ENCODE measurements at places on chromosomes 13 and 19.

DNA sequence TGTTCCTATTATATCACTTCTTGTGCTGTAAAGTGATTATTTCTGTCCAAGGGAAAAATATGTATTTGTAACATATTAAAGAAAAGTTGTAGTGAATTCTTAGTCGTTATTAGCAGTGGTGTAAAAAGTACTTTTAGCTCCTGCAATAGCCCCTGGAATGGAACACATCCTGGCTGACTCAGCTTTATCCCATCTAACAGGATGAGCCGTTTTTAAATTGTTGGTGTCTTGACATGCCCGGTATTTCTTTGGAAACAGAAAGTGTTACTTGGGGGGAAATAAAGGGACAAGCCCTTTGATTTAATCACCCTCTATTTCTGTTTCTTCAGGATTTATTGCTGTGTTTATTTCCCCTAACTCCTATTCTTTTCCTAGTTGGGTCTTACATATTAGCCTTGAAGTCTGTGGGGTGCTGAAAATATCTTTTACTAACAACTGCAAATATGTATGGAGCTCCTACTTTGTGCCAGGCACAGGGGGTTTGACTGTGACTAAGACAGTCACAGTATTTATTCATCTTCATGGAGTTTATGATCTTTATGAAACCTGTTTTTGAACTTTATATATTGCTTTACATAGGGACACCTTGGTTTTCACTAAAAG, 17.9 kb downstream of the COG3 start:
- no peak for DNase-seq

GRCh38 chr19:45976178-45976577, 2.5 kb upstream of the NOVA2 start:
- no peak for DNase-seq

- DNase-seq = no peak
Measured at GRCh38 chr13:48892053-48892687, 83.5 kb upstream of the FNDC3A start.

DNA sequence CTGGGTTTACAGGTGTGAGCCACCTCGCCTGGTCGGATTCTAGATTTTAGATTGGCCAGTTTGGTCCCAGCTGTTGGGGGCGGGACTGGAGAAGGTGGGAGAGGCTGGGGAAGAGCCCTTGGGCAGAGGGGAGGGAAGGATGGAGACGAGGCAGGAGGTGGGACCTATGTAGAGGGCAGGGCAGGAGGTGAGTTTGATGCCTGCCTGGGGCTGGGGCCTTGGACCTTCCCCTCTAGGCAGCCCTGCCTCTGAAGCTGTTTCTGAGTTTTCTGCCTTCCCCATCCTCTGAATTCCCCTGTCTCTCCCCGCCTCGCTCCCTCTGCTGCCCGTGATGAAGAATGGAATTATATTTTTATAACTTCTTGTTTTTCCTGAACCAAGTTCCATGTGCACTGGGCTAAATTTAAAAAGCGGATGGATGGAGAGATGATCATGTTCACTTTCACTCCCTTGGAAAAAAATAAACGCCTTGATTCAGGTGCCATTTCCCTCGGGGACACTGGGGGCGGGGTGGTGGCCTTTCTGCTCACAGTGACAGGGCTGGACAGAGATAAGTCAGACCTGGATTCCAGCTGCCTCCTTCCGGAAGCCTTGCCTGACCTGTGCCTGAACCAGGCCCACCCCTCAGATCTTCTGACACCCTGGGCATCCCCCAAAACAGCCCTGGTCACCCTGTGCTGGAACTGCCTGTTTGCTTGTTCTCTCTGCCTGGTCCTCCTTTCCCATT, 16.5 kb upstream of the TNFAIP8L1 start:
- no peak for DNase-seq

DNA sequence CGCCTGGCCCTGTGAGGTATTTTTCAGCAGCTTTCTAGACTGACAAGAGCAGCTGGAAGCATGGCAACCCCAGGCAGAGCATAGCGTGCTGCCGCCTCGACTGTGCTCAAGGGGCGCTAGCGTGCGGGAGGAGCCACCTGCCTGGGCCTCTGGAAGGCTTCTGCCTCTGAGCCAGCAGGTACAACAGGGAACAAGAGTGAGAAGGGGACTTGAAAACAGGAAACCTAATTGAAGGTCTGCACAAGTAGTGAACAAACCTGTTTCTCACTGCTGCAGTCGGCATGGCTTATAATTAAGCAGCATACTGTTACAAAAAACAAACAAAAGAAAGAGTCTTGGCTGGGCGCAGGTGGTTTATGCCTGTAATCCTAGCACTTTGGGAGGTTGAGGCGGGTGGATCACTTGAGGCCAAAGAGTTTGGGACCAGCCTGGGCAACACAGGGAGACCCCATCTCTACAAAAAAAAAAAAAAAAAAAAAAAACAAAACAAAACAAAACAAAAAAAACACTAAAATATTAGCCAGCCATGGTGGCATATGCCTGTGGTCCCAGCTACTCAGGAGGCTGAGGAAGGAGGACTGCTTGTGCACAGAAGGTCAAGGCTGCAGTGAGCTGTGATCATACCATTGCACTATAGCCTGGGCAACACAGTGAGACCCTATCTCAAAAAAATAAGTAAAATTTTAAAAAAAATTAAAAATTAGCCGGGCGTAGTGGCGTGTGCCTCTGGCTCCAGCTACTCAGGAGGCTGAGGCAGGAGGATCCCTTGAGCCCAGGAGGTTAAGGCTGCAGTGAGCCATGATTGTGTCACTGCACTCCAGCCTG, 12.6 kb upstream of the GARRE1 start:
- peak; percentile 31 for DNase-seq

DNA sequence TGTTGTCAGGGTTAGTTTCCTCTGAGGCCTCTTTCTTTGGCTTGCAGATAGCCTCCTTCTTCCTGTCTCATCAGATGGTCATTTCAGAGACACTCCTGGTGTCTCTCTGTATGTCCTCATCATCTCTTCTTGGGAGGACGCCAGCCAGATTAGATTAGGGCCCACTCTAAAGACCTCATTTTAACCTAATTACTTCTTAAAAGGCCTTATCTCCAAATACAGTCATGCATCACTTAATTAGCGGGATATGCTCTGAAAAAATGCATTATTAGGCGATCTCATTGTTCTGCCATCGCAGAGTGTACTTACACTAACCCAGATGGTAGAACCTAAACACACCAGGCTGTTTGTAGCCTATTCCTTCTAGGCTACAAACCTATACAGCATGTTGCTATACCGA, 89.0 kb downstream of the CDK8 start:
- DNase-seq = no peak

DNA sequence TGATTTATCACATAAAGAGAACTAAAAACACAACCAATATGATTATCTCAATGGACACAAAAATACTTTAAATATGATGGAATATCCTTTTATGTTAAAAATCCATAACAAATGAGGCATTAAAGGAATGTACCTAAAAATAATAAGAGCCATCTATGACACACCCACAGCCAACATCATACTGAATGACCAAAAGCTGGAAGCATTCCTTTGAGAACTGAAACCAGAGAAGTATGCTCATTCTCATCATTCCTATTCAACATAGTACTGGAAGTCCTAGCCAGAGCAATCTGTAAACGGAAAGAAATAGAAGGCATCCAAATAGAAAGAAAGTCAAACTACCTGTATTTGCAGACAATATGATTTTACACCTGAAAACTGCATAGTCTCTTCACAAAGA, 671.0 kb downstream of the SLITRK1 start:
- no peak for DNase-seq

GRCh38 chr19:5131031-5131505, 162.2 kb downstream of the KDM4B start:
- DNase-seq = peak; percentile 93

- DNase-seq = no peak
Measured at GRCh38 chr13:29858667-29859066, 8.2 kb upstream of the UBL3 start.

- DNase-seq = no peak
Measured at GRCh38 chr19:13460045-13460444, 46.2 kb downstream of the CACNA1A start.

DNA sequence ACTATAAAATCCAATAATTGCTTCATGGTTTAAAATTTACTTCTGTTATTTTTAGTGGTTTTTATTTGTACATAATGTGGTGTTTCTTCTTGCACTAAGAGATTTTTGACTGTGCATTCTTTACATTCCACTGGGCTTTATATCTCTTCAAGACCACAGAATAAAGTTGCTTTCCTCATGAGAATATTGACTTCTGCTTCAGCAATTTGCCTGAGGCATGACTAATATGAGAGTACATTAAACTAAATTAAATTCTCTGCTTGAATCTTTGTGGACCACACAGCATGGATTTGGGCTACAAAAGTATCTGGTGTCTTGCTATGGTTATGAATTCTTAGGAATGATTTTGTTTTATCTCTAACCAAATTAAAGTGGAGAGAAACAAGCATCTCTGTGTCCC, 1463.4 kb upstream of the PCDH20 start:
- no peak for DNase-seq

DNA sequence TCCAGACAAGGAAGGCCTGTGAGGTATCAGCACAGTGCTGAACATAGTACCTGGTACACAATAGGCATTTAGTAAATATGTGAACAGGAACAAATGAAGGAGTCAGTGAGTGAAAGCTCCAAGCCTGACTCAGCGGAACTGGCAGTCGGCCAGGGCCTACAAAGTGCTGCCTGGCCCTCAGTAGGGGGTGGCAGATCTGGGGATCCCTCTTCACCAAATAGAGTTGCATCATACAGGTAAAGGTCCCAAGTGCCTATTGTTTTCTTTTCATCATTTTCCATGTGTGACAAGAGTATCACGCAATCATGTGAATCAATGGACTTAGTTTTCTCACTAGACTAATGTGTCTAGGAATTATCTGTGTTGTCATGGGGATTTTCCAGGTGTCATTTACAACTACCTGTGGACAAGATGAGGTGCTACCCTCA, 9.2 kb downstream of the CYP2B6 start:
- DNase-seq = no peak

DNA sequence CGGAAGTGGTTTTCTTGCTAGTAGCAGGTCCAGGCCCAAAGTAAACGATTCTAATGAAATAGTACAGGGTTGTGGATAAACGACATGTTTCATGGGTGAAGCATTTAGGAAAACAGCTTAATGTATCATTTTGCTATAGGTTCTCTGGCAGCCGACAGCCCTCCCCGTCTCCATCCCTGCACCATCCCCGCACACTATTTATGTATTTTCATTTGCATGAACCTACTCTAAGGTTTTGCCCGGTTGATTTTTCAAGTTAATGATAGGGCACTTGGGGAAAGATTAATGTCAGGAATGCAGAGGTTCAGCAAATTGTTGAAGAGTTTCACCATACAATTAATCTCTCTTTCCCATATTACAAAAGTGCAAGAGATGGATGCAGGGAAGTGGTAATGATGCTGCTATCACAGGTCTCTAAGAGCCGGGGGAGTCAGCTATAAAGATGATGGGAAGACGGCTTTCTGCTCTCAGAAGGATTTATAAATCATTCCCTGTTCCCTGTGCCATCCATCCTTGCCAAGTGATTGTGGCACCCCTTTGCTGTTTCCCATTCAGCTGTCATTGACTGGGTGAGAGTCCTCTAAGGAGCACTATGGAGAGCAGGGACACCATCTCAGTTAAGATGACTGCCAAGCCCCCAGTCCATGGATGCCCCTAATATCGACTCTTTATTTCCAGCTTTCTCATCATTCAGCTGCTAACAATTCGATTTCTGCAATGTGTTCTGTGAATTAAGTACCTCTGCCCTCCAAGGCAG, 186.3 kb downstream of the IRS2 start:
- no peak for DNase-seq

- no peak for DNase-seq
Measured at GRCh38 chr19:13521066-13521465, 14.8 kb upstream of the CACNA1A start.

GRCh38 chr13:33349986-33350826, 64.7 kb upstream of the STARD13 start:
- DNase-seq = peak; percentile 32

DNA sequence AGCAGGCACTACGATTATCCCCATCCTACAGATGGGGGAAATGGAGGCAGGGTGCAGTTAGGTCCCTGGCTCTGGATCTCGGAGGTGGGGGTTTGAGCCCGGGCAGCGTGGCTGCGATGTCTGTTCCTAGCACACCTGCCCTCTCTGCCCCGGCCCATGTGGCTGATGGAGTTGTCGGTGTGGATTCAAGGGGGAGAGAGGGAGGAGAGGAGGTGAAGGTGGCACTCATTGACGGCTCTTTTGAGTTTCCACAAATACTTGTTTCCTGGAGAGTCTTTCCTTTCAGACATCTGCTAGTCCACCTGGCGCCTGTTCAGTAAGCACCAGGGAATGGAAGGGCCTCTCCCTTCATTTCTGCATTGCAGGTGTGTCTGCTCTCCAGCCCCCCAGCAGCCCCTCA, 69.9 kb downstream of the ARHGEF18 start:
- no peak for DNase-seq

GRCh38 chr13:110138010-110138699, 168.8 kb downstream of the COL4A1 start:
- peak; percentile 19 for DNase-seq

DNA sequence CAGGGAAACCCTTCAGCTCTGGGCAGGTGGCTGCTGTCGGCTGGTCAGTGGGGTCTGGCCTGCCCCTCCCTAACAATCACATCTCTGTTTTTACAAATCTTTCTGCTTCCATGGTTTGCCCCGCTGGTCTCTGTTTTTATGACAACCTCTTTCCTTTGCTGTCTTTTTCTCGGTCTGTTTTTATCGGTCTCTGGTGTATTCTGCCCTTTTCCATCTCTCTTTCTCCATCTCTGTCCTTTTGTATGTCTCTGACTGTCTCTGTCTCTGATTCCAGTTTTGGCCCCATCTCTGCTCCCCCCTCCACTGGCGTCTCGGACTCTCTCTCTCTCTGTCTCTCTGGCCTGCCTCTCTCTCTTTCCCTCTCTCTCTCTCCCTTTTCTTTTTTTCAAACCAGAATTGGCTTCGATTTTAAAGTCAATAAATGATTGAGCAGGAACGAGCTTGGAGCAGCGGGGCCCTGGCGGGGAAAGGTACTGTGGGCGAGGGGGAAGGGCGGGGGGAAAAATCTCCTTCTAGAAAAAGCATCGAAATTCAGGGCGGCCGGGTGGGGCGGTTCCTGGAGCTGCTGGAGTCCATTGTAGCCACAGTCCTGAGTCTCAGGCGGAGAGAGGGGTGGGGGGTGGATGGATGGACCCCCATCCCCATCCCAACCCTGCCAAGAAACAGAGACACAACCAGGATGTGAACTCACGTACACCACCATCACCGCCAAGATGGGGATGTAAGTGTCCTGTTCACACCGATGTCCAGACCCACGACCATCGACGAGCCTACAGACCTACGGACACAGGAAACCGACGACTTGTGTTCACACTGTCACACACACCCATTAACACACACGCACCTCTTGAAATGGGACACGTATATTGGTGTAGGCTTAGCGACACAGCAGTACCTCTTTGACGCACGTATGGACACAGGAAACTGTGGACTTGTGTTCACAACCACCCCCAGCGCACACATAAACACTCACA, 3.0 kb downstream of the NFIX start:
- DNase-seq = peak; percentile 6

DNA sequence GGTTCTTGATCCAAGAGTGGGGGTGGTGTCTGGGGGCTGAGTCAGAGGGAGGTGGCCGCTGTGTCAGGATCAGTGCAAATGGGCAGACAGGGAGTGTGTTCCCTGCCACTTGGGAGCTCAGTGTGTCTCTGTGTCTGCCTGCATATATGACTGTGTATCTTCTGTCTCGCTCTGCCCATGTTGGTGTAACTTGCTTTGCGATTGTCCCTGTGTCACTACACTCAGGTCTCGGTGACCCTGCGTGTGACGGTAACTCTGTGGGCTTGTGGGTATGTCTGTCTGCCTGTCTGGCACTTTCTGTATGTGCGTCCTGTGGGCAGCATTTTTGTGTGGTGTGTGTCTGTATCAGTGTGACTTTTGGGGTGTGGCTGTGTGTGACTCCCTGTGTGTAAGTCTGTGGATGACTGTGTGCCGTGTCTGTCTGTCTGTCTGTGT, 8.2 kb upstream of the ERFL start:
- no peak for DNase-seq

Measured in B cell (primary cell).